ENCODE measurements at places on chromosomes 2 and 18.

GRCh38 chr2:123659120-123659519, 366.0 kb upstream of the CNTNAP5 start:
- DNase-seq: no peak

GRCh38 chr18:77557046-77557587, 307.5 kb downstream of the GALR1 start:
- DNase-seq: no peak

DNA sequence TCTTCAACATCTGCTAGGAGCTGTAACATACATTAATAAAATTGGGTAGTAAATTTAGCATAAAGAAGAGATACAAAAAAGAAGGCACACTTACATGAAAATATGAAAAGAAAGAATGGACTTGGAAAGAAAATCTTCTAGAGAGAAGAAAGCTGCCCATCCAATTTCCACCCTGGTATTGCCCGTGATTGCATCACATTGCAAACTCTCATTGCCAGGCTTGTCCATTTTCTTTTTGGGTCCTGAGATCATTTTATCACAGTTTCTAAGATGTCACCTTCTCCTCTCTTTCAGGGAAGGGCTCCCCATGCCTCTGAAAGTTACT, 321.5 kb downstream of the RND3 start:
- no peak for DNase-seq

GRCh38 chr2:105324732-105325131, 4.8 kb downstream of the TGFBRAP1 start:
- DNase-seq: peak; percentile 47

GRCh38 chr2:200383380-200384110, 77.1 kb downstream of the SPATS2L start:
- DNase-seq: no peak

GRCh38 chr18:13387855-13388548, 169.4 kb downstream of the LDLRAD4 start:
- DNase-seq: no peak

GRCh38 chr2:8609357-8609811, 72.5 kb upstream of the ID2 start:
- no peak for DNase-seq

DNA sequence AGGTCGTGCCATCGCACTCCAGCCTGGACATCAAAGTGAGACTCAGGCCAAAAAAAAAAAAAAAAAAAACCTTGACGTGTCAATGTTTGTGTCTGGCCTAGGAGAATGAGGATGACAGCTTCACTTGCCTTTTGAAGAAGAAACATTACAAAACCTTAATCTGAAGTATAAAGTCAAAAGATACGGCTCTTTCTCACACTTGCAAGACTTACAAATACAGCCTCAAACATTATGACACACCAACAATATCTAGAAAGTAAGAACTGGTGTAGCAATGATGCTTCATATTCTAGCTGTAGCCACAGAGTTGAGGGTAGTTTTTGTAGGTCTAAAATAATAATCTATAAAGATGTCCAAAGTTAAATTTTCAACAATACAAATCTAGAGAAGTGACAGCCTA, 25.5 kb downstream of the MPPE1 start:
- DNase-seq: no peak

GRCh38 chr2:198141726-198142125, 337.3 kb downstream of the PLCL1 start:
- DNase-seq: no peak

DNA sequence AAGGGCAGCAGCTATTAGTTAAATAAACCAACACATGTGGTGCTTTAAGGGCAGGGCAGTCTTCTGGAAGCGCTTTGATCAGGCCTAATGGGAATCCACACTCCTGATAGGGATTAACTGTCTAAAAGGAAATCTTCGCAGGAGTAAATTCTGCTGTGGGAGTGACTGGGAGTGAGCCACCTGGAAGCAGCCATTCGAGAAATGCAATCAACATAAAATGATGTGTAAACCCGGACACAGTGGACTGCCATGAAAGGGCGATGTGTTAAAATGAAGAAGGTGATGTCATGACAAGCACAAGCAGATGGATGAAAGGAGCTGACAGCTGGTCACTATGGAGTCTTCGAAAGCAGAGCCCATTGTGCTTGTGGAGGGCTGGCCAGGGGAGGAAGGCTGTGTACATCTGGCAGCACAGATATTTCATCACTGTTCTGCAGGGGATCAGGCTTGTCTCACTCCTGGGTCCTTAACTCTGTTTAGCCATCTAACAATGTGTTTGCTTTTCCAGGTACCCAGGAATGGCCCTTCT, 24.8 kb upstream of the GALNT14 start:
- DNase-seq: no peak

DNA sequence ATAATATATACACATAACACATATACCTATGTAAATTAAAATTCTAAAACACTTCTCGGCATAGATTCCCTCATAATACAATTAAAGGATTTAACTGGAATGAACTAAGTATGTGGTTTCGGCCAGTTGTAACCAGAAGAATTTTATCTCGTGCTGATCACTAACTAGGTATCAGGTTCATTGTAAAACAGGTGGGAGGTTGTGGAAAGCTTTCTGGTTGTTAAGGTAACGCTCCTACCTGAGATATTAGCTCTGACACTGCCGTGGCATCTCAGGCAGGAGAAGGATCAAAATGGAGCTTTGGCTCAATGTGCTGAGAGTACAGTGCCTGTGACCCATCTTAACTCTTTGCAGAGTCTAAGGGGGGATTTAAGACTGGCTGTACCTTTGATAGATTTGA, 42.5 kb downstream of the SLC9A2 start:
- DNase-seq: no peak

GRCh38 chr2:70510313-70510712, 43.3 kb downstream of the TGFA start:
- DNase-seq: no peak

DNA sequence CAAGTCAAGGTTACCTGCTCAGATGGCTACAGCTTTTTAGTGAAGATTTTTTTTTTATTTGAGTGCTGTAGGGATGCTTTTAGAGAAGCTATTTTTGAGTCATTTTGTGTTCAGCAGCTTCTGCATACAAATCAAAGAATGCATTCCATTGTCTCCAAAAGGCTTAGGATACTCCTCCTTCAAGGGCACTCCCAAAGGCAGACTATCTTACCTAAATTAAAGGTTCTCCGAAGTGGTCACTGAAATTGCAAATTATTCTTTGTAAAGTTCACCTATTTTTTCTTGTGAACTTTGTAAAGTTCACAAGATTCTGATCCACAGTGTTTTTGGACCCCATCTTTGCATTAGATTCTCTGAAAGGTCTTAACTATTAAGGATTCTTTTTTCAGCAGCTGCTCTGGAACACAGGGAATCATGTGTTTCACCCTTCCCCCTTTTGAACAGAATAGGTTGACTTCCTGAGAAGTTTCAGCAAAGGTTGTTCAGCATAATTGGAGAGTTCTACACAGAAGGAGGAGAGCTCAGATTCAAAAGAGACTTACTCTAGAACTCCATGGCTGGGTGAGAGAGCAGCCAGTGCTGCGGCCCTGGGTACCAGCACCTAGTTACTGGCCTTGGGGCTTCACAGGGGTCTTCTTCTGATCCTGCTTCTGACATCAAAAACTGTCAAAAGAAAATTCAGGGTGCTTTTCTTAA, 14.5 kb downstream of the CLIP4 start:
- peak; percentile 34 for DNase-seq

DNA sequence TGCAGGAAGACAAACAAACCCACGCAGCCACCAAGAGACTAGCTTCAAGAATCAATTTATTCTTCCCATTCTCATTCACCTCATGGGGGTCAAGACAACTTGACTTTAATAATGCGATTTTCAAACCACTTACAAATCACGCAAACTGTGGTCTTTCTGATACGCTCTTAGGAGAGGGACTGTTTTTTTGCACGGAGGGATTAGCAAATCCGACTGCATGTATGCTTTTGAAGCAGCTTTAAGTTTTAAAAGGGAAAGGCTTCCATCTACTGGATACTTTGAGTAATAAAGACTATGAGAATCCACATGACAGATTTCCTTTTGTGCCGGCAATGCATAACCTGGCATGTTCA, 322.9 kb upstream of the KCNJ3 start:
- DNase-seq: peak; percentile 2

GRCh38 chr18:49811151-49811938, 2.0 kb downstream of the ACAA2 start:
- no peak for DNase-seq

DNA sequence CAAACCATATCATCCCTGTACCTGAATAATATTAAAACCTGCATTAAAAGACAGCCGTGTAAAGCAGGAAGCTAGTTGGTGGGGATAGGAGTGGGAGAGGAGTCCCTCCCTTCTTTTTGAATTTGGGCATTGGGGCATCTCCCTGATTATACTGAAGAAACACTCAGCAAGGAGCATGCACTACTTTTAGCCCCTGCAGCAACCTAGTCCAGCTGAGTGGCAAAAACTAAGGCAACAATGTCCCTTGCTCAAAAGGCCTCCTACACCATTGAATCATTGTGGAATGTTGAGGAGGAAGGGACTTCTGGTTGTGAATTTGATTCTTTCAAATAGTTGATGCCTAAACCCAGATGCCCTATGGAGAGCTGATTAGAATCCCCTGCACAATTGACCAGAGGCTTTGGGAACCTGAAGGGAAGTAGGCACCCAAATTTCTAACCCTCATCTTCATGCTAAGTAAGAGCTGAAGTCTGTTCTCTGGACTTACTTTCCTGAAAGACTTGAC, 111.7 kb downstream of the DDX1 start:
- no peak for DNase-seq

DNA sequence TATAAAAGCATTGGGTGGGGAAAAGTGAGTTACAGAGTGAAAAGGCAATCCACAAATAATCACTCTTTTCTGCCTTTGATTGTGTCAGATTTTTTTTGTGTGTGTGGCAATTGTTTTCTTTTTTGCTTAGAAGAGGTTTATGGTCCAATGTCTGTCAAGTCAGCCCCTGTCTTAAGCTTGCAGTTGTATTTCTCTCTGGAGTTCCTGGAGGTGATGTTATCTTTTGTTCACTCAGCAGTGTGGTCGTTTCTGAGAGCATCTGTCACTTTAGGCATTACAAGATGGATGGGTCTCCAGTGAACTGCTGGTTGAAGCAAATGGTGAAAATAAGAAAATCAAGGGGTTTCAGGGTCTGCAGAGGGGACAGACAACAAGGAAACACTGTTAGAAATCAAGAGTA, 121.3 kb downstream of the GREB1L start:
- no peak for DNase-seq

DNA sequence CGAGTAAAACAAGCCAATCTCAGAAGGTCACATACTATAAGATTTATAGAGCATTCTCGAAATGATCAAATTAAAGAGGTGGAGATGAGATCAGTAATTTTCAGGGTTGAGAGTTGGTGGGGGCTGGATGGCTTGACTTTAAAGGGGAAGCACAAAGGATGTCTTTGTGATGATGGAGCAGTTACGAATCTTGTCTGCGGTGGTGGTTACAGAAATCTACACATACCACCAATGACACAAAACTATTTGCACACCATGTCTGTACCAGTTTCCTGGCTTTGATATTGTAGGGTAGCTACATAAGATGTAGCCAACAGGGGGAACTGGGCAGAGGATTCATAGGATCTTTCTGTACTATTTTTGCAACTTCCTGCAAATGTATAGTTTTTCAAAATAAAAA, 190.6 kb upstream of the SMIM21 start:
- no peak for DNase-seq

DNA sequence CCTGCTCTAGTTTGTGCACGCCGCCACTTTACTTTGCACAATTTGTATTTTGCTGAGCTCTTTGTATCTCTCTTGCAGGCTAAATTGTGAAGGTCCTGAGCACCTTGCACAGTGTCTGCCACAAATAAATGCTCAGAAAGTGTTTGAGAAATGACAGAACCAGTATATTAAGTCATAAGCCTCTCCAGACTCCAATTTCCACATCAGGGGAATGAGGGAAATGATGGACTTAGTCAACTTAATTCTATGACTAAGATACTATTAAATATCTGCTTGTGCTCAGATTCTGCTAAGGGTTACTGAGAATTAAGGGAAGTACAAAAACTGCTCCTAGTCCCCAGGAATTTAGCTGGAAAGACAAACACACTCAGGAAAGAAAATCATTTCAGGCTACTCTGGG, 239.1 kb upstream of the SLC14A2 start:
- DNase-seq: no peak

DNA sequence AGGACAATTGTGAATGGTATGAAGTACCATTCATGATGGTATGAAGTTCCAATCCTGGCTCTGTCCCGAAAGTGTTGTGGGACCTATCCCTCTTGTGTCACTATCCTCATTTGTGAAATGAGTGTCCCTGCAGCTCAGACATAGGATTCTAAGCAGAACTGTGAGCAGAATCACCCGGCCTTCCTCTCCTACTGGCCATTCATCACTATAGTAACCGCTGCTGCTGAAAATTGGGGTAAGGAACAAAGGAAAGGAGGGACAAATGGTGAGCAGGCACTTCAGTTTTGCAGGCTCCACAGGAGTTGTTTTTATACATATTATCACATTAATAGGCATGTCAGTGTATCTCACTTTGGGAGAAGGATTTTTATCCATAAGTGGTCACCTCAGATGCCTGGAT, 27.4 kb downstream of the SMYD1 start:
- DNase-seq: no peak

- DNase-seq: no peak
These were observed 66.8 kb upstream of the RIOK3 start for GRCh38 chr18:23386317-23386716.

GRCh38 chr18:50008306-50008705, 186.6 kb downstream of the MYO5B start:
- no peak for DNase-seq

- no peak for DNase-seq
These were observed 29.8 kb downstream of the LTBP1 start for GRCh38 chr2:32976409-32977063.

DNA sequence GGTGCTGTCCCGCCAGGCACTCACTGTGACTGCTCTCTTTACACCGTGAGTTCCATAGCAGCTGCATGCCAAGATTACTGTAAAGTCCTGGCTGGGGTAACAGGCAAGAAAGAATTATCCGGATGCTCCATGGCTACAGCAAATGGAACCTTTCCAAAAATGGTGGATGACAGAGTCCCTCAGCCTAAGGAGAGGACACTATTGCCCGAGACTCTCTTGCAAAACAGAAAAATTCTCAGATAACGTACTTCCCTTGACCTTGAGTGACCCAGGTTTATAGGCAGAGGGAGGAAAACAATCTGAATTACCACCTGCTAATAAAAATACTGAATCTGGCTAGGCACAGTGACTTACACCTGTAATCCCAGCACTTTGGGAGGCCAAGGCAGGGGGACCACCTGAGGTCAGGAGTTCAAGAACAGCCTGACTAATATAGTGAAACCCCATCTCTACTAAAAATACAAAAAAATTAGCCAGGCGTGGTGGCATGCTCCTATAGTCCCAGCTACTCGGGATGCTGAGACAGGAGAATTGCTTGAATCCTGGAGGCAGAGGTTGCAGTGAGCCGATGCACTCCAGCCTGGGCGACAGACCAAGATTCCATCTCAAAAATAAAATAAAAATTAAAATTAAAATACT, 4.5 kb downstream of the CYS1 start:
- DNase-seq: no peak

- DNase-seq: no peak
These were observed at the start of gene ARHGAP15 for GRCh38 chr2:143128681-143129580. Gene ARHGAP15, plus strand, starts transcription at chr2:143129419.

DNA sequence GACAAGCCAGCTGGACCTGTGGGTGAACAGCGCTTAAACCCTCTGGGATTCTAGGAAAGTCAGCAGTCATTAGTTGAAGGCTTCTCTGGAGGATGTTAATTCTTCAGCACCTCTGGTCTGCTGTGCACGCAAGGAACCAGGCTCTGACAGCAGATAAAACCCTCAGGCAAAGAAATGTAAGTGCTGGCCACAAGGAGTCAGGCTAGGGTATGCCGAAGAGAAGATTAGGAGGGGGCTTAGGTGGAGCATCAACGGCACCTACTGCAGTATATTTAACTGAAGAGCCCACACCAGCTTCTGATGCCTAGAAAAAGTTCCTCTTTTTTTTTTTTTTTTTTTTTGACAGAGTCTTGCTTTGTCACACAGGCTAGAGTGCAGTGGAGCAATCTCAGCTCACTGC, 304.2 kb upstream of the MC4R start:
- DNase-seq: no peak
